ENCODE measurements at places on chromosomes 6 and 20.

DNA sequence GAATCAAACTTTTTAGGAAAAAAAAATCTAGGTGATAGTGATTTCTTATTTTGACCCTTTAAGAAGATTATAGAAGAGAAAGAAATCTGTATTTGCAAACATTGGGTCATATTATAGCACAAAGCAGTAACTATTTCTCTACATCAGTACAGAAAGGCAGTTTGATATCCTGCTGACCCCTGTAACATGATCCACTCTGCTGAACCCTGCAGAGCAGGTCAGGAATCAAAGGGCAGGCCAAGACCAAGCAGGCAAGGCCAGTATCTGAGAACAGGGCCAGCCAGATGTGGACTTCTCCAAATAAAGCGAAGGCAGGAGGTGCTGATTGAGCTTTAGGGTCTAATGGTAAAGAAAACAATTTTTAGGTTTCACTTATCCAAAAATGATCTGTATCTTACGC is 239.4 kb downstream of the PTPRK start:
- DNase-seq = no peak

GRCh38 chr6:1613688-1614447 is 4.2 kb downstream of the FOXC1 start:
- no peak for DNase-seq

- DNase-seq = no peak
Observed at GRCh38 chr6:3884007-3884745, 35.0 kb downstream of the FAM50B start.

- DNase-seq = no peak
Observed at GRCh38 chr20:34675561-34675960, 1.3 kb downstream of the PIGU start.

DNA sequence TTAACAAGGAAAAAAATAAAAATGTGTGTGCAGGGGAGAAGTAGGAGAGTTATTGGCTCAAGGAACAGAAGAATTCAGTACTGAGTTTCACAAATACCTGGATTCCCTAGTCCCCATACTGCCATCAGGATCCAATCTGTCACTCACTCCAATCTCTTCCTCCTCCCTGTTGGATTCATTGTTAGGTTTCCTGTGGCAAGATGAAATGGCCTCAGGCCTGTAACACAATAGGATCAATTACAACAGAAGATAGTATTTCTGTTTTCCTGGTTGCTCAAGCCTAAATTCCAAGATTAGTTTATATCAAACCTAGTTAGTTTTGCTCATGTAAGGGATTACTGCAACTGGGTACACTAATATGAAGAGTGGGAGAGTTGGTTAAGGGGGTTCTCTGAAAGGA is 24.4 kb downstream of the HCRTR2 start:
- DNase-seq = no peak

- no peak for DNase-seq
Observed at GRCh38 chr6:15423286-15423993, 177.6 kb downstream of the JARID2 start.

DNA sequence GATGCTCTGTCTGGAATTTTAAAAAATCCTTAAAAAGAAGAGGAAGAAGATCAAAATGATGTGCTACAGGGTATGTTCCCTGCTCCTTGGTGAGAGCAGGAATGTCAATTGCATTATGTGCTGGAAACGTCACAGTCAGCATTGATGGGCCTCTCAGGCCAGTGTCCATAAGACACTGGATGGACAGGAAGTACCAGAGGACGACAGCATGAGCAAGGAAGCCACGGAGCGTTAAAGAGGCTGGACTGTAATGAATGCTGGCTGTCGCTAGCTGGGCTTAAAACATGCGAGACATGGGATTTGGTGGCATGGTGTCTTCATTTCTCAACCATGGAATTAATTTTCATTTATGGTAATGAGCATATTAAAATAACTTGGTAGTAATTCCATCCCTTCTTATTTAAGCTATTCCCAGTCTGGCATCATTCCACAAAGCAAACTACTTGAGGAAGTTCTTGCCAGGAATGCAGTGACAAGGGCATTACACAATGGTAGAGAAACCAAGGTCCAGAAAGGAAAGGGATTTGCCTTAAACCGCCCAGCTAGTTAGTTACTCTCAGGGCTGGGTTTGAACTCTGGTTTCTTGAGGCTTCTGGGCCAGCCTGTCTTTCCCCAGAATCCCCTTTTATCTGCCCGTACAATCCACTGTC is 166.6 kb upstream of the SOX4 start:
- DNase-seq = no peak

- no peak for DNase-seq
Observed at GRCh38 chr6:140174524-140174923, 800.1 kb upstream of the CITED2 start.

DNA sequence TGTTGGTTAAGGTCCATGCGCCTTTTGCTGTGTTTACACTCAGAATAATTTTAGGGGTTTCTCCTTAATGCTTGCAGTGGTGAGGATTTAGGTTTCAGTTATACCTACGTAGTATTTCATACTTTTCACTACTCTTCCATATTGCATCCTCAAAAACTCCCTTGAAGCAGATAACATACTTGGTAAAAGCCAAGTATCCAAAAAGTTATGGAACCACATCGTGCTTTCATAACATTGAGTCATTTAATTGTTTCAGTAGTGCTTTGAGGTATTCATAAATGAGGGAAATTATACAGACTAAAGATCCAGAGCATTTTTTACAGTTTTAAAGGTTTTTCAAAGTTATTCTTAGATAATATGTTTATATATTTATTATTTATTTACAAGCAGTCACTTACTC is 4.0 kb upstream of the ATXN1 start:
- no peak for DNase-seq

- no peak for DNase-seq
Observed at GRCh38 chr6:169253337-169254238, at the start of gene THBS2. Gene THBS2, minus strand, starts transcription at chr6:169253846. Its CDS starts 3,062 bp downstream, at chr6:169250784.

GRCh38 chr20:46433051-46433450 is 26.6 kb upstream of the ELMO2 start:
- DNase-seq = no peak

- no peak for DNase-seq
Observed at GRCh38 chr6:121858310-121858709, 422.9 kb downstream of the GJA1 start.

DNA sequence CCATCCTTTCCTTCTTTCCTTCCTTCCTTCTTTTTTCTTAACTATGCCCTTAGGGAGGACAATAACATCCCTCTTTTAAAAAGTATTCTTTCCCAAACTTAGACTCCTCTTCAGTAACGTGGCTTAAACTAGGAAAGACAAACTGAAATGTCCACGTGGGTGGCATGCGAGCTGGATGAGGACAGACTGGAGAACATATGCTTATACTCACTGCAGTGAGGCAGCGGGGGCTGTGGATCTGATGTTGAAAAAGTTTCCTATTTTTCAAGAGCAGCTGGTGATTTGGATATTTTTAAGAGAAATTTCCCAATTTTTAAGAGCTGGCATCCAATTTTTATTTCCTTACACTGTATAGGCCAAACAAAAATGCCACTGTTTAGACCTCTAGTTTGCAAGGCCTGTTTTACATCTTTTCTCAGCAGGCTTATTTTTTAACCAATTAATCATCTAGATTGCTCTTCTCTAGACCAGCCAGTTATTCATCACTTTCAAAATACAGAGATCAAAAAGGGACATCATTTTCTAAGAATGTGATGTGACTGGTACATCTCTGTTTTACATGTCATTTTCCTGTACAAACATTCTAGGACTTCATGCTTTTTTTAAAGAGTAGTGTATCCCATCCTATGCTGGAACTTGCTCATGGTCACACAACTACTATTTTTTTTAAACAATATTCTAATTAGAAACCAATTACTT is 226.5 kb downstream of the BTBD9 start:
- DNase-seq = no peak

GRCh38 chr20:34987288-34988190 is 31.9 kb downstream of the MYH7B start:
- DNase-seq = no peak

GRCh38 chr6:151240036-151240685 is 394 bp downstream of the AKAP12 start:
- DNase-seq = peak; percentile 62

- DNase-seq = no peak
Observed at GRCh38 chr20:47332381-47333206, 23.9 kb downstream of the ZMYND8 start.

- no peak for DNase-seq
Observed at GRCh38 chr6:116338943-116339342, 31.8 kb upstream of the DSE start.

DNA sequence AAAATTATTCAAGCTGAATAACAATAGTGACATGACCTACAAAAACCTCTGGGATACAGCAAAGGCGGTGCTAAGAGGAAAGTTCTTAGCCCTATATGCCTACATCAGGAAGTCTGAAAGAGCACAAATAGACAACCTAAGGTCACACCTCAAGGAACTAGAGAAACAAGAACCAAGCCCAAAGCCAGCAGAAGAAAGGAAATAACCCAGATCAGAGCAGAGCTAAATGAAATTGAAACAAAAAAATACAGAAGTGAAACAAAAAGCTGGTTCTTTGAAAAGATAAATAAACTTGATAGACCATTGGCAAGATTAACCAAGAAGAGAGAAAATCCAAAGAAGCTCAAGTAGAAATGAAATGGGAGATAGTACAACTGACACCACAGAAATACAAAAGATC is 47.6 kb upstream of the NOTCH4 start:
- no peak for DNase-seq

DNA sequence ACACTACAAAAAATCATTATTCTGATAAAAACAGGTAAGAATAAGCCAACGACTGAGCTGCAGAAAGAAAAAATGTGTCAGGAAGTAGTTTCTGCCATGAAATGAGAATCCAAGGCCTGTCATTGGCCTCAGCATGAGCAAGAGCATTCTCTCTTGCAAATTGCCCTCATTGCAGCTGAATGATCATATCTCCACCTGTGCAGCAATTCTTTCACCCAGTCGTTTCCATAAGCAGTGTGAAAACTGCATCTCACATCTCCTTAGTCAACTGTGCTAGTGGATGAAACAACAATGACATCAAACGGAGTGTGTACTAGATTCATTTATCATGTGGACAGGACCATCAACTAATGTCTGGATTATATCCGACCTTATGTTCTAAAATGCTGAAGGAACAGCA is 88.2 kb upstream of the STXBP5 start:
- DNase-seq = no peak

DNA sequence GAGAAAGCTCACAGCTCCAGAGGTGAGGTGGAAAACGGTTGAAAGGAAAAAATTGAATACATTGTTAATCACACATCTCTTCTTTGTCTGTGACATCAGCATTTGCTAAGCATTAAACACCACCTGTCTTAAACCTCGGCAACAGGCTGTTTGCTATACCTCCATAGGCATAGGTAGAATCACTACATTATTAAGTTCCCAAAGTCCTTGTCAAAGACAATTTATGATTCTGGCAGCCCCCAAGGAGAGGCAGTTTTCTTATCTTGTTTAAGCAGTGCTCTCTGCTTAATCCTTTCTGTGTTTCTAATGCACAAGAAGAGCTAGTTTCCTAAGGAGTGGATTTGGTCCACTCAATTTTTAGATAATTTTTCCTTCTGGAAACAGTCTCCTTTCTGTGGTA is 249.7 kb downstream of the NKAIN2 start:
- no peak for DNase-seq

DNA sequence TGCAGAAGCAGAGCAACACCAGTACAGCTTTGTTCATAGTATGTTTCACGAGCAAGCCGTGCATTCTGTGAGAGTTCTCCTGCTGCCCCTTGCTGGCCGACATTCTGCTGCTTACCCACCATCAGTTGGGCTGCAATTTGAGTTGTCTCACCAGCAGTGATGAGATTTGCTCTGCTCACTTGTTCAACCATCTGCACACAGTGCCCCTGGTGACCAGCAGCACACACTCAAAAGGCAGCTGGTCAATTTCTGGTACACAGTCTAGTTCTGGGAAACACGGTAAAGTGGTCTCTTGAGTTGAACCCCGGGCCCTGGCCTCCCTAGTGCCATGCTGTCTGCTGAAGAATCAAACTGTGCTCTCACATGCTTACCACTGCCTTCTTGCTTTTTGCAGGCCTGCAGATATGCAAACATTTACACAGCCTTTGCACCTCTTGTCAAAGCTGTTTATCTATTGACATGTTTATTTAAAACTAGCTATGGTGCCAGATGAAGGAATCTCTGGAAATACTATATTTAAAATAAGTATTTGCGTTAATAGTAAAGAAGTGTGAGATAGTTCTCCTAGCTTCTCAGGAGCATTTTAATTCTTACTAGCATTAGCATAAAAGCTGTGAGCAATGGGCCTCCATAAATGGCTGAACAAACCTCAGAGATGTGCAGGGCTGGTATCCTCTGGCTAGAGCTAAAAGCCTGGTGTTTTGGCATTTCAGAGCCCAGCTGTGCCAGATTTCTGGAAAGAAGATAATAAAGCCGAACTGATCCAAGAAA is 234.3 kb downstream of the ARHGAP18 start:
- no peak for DNase-seq

DNA sequence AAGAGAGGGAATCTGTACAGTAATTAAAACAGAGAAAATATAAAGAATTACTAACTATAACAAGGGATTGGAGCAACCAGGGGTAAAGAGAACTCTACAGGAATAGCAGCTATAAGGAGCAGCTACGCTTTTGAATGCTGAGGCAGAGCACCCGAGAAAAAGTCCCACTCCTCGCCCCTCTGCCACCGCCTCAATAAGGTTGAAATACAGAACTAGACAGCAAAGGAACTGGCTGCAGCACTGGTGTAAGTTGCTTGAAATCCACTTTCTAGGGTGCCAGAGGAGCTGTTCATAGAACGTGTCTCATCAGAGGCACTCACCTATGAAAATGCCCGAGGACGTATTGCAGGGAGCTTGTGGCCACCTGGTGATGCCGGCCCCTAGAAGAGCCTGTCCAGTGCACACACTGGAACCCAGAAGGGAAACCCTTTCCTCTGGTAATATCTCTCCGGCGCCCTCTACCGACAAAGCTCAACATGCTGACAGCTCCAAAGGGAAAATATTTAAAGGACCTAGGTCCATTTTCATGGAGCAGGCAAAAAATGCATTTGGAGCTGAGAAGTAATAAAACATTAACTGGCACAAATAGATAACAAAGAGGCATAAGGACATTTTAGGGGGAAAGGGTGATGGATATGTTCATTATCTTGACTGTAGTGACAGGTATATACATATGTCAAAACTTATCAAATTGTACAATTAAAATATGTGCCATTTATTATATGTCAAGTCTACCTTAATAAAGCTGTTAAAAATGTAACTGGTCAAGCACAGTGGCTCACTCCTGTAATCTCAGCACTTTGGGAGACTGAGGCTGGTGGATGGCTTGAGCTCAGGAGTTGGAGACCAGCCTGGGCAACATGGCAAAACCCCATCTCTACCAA is 137.4 kb upstream of the HDAC2 start:
- DNase-seq = peak; percentile 27

DNA sequence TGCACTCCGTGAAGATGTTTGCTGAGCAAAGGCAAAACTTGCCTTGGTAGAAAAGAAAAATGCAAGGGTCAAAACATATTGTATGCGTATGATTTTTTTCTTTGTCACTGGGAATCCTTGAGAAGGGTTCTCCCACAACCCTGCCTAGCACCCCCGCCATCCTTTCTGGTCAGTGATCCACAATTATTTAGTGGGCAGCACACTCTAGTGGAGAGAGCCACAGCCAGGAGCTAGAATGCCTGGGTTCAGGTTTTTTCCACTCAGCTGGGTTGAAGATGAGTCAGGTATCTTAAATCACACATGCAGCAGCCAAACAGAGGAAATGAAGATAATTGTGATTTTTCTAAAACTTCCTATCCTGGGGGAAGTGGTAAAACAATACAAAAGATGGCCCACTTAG is 243.1 kb downstream of the PKHD1 start:
- DNase-seq = no peak

All from NT2/D1 (cell line).